ENCODE measurements at places on chromosomes 5 and 9.
A peak's percentile ranks its signal among the peaks of the same experiment; 100 is the strongest.

DNA sequence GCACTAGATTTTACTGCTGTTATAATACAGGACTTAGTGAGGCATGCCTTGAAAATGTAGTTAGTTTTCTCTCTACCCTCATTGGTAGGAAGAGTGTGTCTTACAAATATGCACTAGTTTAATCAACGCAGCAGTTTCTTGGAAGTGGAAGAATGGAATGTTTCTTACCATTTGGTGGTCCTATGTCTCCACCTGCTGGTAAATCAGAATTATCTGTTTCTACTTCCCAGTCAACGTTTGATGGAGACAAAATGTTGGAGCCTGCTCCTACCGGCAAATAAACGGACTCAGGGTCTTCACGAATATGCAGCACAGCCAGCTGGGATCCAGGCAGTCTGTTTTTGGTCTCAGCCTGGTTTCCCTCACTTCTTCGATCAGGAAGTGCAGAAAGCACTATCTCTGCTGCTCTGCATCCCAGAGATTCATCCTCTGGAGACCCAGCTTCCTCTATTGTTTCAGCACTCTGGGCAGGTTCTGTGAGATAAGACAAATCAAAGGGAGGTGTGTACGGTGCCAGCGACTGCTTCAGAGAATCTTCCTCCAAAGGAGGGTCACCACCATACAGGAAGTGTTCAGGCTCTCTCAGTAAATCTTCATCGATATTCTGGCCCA is 59.5 kb upstream of the PCA3 start:
- no peaks in the 10 kb centered on the region for H3K36me3 ChIP-seq
- peaks cover 26% of the 10 kb centered on the region for H3K27me3 ChIP-seq
- H3K4me1 ChIP-seq: peaks cover 2% of the 10 kb centered on the region
- no peak overlapping the region for H3K27ac ChIP-seq
- H3K4me3 ChIP-seq: no peak overlapping the region

- peak; percentile 80 for DNase-seq
- H3K27ac ChIP-seq: no peak overlapping the region
- no peaks in the 10 kb centered on the region for H3K36me3 ChIP-seq
- no peak overlapping the region for H3K4me3 ChIP-seq
- peaks cover 36% of the 10 kb centered on the region for H3K27me3 ChIP-seq
Observed at GRCh38 chr9:34899535-34900158, 58.4 kb upstream of the PHF24 start.

GRCh38 chr5:20105915-20106314 is 117.9 kb upstream of the CDH18 start:
- no peaks in the 10 kb centered on the region for H3K36me3 ChIP-seq
- DNase-seq: no peak
- H3K27me3 ChIP-seq: no peaks in the 10 kb centered on the region
- H3K27ac ChIP-seq: no peak overlapping the region

GRCh38 chr9:106023455-106023854 is 329.1 kb downstream of the TMEM38B start:
- no peaks in the 10 kb centered on the region for H3K36me3 ChIP-seq
- DNase-seq: no peak
- H3K27me3 ChIP-seq: no peaks in the 10 kb centered on the region
- H3K27ac ChIP-seq: no peak overlapping the region
- no peaks in the 10 kb centered on the region for H3K4me1 ChIP-seq

DNA sequence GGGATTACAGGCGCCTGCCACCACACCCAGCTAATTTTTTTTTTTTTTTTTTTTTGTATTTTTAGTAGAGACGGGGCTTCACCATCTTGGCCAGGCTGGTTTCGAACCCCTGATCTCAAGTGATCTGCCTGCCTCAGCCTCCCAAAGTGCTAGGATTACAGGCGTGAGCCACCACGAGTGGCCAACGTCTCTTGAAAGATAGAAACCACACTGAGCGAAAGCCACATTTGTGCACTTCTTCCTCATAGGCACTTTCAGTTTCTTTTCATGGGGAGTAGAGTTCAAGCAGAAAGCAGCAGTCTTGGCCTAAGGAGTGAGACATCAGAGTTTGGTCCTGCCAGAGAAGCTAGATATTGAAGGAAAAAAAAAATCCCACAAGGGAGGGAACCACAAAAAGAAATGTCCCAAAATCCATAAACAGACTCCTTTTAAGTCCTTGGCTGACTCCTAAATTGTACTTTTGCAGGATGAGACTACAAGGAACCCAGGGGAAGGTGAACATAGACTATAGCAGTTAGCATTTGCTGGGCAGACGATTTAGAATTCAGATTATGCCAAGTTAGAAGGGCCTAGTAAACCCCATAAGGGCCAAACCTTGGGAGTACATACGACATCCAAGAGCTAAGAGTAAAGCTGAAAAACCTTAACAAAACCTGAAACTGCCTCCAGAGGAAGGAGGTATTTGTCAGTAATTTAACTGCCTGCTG is 43.9 kb upstream of the GLIPR2 start:
- peak overlapping the region; percentile 57 for H3K27ac ChIP-seq
- no peak overlapping the region for H3K4me3 ChIP-seq
- peaks cover 19% of the 10 kb centered on the region for H3K4me1 ChIP-seq
- no peaks in the 10 kb centered on the region for H3K27me3 ChIP-seq

DNA sequence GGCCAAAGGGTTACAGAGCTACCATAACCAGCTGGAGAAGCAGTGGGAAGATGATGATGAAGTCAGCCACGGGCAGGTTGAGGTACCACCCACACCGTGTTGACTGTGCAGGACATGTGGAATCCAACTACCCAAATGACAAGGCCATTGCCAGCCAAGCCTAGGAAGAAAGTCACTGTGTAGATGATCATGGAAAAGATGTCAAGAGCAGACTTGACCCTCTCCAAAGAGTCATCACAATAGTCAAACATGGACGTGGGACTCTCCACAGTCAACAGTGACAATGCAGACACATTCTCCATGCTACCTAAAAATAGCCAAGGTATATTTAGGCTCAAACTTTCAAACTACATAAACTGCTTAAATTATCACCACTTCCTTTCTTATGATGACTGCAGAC is 20.9 kb upstream of the SPINK1 start:
- no peak for DNase-seq
- H3K4me1 ChIP-seq: no peaks in the 10 kb centered on the region
- peaks cover 3% of the 10 kb centered on the region for H3K27me3 ChIP-seq
- H3K36me3 ChIP-seq: no peaks in the 10 kb centered on the region
- H3K4me3 ChIP-seq: no peak overlapping the region

DNA sequence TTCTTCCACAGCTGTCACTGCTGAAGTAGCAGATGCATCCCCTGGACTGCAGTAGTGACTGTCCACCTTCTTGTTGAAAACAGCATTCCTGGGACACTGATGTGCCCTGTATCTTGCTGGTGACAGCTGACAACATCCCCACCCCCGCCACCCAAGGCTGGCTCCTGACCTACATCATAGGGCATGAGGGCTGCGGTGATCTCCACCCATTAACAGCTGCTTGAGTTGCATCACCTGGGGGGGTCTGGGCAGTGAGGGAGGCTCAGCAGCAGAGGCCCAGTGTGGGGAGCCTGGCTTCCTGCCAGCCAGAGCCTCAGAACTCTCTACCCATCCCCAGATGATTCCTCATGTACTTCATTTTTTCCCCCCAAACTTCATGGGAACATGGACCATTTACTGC is 4.1 kb downstream of the PRUNE2 start:
- no peak overlapping the region for H3K4me3 ChIP-seq
- H3K27ac ChIP-seq: no peak overlapping the region
- DNase-seq: no peak

DNA sequence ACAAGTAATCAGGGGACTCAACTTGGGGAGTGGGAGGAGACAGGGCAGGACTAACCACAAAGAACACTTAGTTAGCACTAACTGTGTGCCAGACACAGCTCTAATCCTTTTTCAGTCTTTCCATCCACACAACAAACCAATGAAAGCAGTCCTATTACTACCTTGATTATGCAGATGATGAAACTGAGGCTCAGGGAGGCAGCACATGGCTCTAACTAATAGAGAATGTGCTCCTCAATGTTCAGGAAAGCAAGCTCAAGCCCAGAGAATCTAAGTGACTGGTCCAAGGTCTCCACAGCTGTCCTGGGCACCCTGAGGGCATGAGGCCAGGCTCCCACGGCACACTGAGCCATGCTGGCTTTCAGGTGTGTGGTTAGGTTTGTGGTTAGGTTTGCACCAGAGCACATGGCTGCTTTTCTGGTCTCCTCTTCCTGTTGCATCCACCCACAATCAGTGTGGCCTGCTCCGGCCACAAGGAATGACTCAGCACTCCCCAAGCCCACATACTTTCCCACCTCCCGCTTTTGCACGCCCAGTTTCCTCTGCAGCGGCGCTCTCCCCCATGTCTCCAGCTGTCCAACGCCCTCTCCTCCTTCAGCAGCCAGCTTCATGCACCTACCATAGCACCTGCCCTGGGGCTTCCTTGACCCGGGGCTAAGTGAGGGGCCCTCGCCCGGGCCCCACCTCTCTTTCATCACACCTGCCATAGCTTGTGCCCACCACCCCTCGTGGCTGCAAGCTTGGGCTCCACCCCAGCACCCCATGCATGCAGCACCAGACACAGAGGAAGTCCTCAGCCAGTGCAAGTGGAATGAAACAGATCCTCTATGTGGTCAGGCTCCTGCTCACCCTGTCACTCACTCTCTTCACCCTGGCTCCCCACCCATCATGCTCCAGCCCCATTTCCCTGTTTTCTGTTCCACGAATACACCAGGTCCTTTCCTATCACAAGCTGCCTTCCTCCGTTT is 133.1 kb downstream of the GABBR2 start:
- H3K36me3 ChIP-seq: no peaks in the 10 kb centered on the region
- DNase-seq: peak; percentile 50
- peak overlapping the region; percentile 83 for H3K27ac ChIP-seq
- H3K4me3 ChIP-seq: peak overlapping the region; percentile 39

GRCh38 chr9:107044872-107045271 is 181.9 kb downstream of the ZNF462 start:
- H3K4me3 ChIP-seq: no peak overlapping the region
- H3K36me3 ChIP-seq: no peaks in the 10 kb centered on the region
- DNase-seq: peak; percentile 10
- H3K27ac ChIP-seq: no peak overlapping the region
- H3K27me3 ChIP-seq: peaks cover 4% of the 10 kb centered on the region

DNA sequence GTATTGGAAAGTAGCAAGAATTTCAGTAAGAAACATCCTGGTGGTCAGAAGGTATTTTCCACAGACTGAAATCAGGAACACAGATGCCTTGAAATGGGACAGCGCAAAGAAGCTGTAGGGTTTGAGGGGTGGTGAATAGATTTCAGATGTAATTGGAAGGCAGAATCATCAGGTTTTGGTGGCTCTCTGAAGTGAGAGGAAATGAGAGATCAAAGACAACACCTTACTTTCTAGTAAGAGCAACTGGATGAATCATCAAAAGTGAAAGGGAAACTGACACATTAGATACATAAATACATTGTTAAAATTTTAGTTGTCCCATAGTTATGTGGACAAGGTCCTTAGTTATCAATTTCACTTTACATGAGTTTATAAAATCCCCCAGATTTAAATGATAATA is 188.2 kb upstream of the SLC27A6 start:
- no peaks in the 10 kb centered on the region for H3K36me3 ChIP-seq
- no peak for DNase-seq
- H3K27ac ChIP-seq: no peak overlapping the region
- no peaks in the 10 kb centered on the region for H3K27me3 ChIP-seq

DNA sequence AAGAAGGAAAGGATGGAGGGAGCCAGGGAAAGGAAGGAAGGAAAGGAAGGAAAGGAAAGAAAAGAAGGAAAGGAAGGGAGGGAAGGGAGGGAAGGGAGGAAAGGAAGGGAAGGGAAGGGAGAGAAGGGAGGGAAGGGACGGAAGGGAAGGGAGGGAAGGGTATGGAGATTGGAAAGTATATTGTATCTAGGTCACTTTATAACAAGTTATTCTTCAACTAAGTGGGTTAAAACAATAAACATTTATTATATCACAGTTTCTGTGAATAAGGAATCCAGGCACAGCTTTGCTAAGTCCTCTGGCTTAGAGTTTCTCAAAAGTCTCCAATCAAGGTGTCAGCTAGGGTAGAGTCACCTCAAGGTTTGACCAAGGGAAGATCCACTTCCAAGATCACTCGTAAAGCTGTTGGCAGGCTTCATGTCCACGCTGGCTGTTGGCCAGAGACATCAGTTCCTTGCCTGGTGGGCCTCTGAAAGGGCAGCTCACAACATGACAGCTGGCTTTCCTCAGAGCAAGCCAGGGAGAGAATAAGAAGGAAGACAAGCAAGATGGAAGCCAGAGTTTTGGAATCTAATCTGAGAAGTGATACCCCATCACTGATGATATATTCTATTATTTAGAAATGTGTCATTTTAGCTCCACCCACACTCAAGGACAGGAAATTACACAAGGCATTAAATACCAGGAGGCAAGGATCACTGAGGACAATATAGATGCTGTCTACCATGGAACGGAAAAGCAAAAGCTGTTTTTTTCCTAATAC is 105.1 kb downstream of the DEPDC1B start:
- DNase-seq: no peak
- no peaks in the 10 kb centered on the region for H3K36me3 ChIP-seq
- no peak overlapping the region for H3K4me3 ChIP-seq

DNA sequence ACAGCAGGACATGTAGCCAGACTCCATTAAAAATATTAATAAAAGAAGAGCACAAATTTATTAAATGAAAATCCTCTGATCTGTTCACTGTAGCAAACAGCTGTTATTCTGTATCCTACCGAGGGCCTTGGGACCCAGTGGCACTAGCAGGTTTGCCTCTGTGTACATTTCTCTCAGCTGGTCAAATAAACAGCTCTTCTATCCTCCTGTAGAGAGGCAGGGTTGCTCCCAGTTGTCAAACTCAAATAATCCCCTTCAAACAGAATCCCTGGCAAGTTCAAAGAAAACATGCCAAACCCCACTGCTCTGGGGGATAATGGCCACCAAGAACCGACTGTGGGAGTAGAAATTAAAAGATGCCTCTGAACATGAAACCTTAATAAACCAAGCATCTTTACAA is 1262.0 kb upstream of the DMAC1 start:
- H3K4me1 ChIP-seq: no peaks in the 10 kb centered on the region
- no peak overlapping the region for H3K4me3 ChIP-seq
- no peak overlapping the region for H3K27ac ChIP-seq
- H3K36me3 ChIP-seq: no peaks in the 10 kb centered on the region
- no peak for DNase-seq

GRCh38 chr9:129552064-129552463 is 68.8 kb downstream of the C9orf50 start:
- peaks cover 3% of the 10 kb centered on the region for H3K4me1 ChIP-seq
- no peak for DNase-seq
- H3K4me3 ChIP-seq: no peak overlapping the region
- H3K27ac ChIP-seq: no peak overlapping the region
- peaks cover 29% of the 10 kb centered on the region for H3K27me3 ChIP-seq

DNA sequence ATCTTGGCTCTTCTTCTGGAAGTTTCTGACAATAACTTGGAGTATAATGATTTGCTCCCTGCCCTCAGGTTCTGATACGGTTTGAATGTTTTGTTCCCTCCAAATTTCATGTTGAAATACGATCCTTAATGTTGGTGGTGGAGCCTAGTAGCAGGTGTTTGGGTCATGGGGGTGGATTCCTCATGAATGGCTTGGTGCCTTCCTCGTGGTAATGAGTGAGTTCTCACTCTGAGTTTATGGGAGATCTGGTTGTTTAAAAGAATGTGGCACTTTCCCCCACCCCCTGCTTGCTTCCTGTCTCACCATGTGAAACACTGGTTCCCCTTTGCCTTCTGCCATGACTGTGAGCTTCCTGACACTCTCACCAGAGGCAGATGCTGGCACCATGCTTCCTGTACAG is 103.0 kb upstream of the OSMR start:
- no peaks in the 10 kb centered on the region for H3K36me3 ChIP-seq
- peaks cover 2% of the 10 kb centered on the region for H3K27me3 ChIP-seq
- no peak for DNase-seq
- no peak overlapping the region for H3K4me3 ChIP-seq
- H3K27ac ChIP-seq: no peak overlapping the region

Measured in activated naive CD8-positive, alpha-beta T cell treated with anti-CD3 and anti-CD28 coated beads, Interleukin-2, amount 50 U/mL, for 24 hours (primary cell).